Activated CD8-positive, alpha-beta memory T cell treated with anti-CD3 and anti-CD28 coated beads for 1 hour (primary cell): ENCODE measurements at places on chromosomes 6 and 20.

DNA sequence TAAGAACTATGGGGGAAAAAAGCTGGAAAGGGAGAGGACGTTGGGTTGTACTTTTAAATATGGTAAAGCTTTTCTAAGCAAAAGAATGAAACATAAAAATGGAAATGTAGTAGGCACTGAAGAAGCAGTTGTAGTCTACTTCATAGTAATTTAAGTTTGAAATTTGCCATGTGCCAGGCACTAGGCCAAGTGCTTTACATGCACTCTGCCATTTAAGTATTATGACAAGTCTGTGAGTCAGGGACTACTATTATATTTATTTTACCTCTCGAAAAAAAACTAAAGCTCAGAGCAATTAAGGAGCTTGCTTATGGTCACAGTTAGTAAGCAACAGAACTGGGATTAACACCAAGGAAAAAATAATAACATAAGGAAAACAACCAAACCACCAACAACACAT lies 257.8 kb downstream of the GMDS start:
- no peak for DNase-seq

- no peak for DNase-seq
These were observed 45.0 kb downstream of the HUS1B start for GRCh38 chr6:611928-612327.

GRCh38 chr6:154543628-154544027 lies 33.1 kb upstream of the CNKSR3 start:
- DNase-seq = no peak

DNA sequence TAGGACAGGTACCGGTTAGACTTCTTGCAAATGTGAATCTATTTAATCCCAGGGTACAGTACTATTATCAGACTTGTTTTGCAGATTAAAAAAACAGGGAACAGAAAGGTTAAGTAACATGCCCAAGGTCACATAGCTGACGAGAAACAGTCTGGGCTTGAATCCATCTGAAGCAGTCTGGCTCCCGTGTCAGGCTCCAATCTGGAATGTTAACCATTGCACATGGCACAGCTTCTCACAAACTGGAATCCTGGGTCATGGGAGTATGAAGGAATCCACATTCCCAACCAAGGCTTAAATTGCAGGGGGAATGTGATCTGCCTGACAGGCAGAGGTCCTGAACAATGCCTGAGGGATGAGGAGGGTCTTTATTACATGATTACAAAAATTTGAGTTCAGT lies 187.5 kb upstream of the SPTLC3 start:
- DNase-seq = no peak

DNA sequence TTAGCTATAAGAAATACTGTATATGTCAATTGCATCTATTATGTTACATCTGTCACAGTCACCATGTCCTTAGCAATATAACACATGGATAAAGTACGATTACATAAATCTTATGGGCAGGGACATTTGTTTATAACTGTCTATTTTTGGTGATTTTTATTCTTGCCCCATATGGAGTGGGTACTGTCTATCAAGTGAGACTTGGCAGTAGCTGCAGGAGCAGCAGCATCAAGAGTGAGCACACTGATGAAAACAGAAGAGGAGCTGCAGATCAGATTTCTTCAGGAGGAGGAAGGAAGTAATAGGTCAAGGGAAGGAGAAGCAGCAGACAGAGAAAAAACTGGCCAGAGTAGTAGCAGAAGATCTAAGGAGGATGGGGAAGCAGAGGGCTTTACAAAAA lies 516.7 kb downstream of the C6orf118 start:
- DNase-seq = no peak

- no peak for DNase-seq
These were observed 164.8 kb downstream of the SOBP start for GRCh38 chr6:107654764-107655163.

GRCh38 chr6:62891065-62891647 lies 320.1 kb upstream of the FKBP1C start:
- no peak for DNase-seq

- no peak for DNase-seq
These were observed 215.5 kb upstream of the ECI2 start for GRCh38 chr6:4350567-4351519.

DNA sequence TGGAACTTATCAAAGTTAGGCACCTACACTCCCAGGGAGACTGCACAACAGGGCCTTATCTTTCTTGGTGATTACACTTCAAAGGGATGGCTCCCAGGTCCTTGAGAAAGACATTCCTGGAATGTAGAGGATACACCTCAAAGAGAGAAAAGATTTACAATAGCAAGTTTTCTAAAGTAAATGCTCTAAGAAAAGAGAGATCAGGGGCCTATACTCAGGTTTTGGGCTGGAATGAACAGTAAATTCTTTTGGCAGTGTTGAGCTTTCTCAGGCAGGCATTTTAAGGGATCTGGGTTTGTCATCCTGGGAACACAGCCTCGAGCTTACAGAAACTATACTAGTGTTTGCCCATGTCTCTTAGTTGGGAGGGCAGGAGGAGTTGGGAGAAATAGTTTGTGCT lies 31.7 kb upstream of the ME1 start:
- DNase-seq = no peak

- no peak for DNase-seq
These were observed 997.0 kb downstream of the GRIK2 start for GRCh38 chr6:102390541-102390940.

- DNase-seq = no peak
These were observed 174.0 kb upstream of the RSPO3 start for GRCh38 chr6:126944512-126944911.

DNA sequence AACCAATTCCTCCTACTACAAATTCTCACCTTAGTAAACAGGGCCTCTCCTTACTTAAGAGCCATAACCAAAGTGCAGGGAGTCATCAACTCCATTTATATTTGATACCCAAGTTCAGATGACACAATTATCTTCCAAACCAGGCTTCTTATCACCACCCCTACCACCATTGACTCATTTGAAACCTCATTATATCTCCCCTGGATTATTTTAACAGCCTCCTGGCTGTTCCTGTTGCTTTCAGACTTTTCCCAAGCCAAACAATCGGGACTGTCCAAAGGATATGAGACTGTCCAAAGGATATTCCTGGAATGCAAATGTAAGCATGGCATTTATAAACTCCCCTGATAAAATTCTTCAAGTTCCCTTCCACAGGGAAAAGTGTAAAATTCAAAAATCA lies 394.3 kb downstream of the MAFB start:
- DNase-seq = no peak

DNA sequence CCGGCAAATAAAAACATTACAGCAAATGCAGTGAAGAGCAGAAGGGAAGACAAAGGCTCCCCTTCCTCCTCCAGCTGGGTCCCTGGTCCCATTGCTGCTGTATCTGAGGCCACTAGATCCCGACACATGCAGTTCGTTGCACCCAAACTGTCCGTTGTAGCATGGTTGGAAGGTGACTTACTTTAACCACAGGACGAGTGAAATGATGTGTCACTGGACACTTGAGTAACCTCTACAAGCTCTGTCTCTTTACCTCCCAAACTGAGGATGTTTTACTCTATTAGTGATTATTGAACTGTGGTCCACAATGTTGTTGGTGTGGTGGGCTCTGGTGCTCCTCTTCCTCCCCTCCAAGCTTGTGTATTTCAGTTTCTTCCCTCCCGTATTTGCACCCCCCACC lies 46.2 kb upstream of the ARMH2 start:
- no peak for DNase-seq
